ENCODE measurements at places on chromosomes 7 and 10.

DNA sequence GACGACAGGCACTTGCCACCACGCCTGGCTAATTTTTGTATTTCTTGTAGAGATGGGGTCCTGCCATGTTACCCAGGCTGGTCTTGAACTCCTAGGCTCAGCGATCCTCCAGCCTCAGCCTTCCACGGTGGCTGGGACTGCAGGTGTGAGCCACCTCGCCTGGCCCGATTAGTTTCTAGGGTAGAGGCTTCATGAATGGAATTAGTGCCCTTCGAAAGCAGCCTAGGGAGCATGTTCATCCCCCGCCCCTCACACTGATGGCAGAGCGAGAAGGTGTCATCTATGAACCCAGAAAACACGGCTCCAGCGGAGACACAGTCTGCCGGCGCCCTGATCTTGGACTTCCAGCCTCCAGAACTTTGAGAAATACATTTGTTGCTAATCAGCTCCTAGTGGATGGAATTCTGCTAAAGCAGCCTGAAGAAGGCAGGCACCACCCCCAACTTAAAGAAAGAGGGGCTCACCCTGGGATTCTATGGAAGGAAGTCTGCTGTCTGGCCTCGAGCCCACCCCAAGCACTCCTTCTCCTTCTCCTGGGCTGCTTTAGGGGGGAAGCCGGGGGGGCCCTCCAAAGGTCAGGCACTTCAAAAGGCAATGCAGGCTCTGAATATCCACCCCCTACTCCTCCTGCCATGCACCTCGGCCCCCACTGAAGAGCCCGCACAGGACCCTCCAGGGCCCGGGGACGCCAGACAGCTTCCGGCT lies 10.1 kb downstream of the PDGFA start:
- no peak for DNase-seq

DNA sequence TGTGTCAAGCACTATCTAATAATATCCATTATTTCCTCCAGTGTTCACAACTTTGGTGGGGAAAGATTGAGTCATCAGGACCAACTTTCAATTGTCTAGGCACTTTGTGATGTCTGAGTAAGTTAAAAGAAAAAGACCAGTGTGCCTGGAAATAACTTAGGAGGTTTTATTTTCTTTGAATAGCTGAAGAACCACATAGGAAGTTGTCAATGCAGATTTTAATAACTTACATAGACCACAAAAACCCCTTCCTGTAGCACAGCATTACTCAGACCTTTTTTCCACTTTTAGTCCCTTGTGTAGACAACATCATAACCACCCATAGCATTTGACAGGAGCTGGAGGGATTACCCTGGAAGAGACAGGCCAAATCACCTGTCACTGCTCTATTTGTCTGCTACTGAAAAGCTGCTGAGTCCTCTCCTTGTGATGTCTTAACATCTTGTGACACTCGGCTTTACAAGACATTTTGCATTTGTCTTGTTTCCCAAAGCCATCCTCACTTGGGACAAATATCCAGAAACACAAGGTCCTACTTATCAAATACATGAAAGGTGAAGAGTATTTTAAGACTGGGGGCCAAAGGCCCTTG lies 241.5 kb upstream of the PTER start:
- no peak for DNase-seq

DNA sequence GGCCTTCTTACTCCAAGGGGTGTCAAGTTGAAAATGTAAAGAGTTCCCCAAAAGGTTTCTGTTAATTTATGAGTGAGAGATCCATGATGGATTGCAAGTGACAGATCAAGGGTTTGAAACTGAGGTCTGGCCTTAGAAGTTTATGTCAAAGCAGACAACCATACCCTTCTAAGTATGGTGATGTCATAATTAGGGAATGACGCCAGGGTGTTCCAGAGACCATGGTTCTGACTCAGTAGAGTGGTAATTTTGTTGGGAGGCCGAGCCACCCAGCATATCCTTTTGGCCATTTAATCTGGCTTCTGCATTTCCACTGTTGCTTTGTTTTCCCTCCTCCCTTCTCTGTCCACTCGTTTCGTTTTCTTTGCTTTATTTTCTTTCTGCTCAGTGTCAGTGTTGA lies 2.7 kb downstream of the TRUB1 start:
- no peak for DNase-seq

GRCh38 chr10:36533861-36534260 lies 591.5 kb upstream of the ANKRD30A start:
- DNase-seq = no peak

- DNase-seq = no peak
Observed at GRCh38 chr7:30731581-30731980, 20.4 kb upstream of the INMT start.

GRCh38 chr10:132845041-132845551 lies 59.1 kb upstream of the NKX6-2 start:
- no peak for DNase-seq

DNA sequence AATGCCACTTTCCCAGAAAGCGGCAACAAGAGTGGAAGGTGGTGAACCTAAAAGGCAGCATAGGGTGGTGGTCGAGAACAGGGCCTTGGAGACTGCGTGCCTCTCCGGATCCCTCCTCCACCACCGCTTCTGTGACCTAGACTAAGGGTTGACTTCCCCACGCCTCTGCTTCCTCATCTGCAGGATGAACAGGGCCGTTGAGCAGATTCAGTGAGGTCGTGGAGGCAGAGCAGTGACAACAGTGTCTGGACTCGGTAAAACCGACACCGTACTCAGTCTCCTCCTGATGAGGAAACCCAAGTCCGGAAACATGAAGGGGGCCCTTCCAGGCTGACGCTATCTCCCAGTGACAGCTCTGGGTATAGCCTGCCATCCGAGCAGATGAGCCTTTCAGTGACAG lies 162.6 kb downstream of the CELF2 start:
- no peak for DNase-seq

All from cortex of kidney (tissue), 1 donor.